Stomach (tissue), 19 donors: ENCODE measurements at places on chromosomes 7 and 10. TPM values are rescaled to one million over a fixed set of nuclear protein-coding genes. Genes with fewer than 3 reads are reported as not detected.

DNA sequence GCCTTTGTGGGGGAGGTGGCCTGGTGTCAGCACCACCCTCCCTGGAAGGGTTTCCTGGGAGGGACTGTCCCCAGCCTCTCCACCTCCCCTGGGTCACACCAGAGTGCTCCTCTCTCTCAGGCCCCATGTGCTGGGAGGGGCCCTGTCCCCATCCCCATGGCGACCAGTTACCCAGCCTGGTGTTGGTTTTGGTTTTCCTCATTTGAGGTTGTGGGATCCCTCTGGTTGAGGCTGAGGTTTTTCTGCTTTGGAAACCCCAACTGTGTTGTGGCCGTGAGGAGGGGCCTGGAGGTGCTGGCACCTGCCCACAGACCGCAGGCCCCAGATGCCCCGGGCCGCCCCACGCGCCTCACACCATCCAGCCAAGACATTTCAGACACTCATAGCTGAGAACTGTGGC, 106.3 kb downstream of the GRK5 start:
- DNase-seq, result no peak
- H3K4me3 ChIP-seq, result no peak overlapping the region
- no peaks in the 10 kb centered on the region for H3K27me3 ChIP-seq
- H3K27ac ChIP-seq, result peak overlapping the region; percentile 77
- peaks cover 62% of the 10 kb centered on the region for H3K4me1 ChIP-seq

PRSS37 gene
- polyA plus RNA-seq, result not detected

DNA sequence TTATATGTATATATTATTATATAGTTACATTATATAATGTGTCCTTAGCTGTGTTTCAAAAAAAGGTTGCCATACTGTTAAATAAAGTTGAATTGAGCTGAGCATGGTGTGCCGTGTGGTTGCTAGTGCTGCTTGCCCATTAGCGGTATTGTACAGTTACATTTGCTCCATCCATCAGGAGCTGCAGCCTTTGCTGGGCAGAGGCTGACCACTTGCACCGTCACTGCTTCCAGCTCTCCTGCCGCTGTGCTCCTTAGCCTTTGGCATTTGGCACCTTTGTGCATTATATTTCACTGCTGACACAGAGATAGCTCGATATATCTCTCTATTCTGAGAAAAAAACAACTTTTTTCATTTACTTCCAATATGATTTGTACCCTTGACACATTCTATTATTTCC, 372.2 kb downstream of the PHTF2 start:
- H3K4me1 ChIP-seq, result peaks cover 5% of the 10 kb centered on the region
- H3K4me3 ChIP-seq, result no peak overlapping the region
- DNase-seq, result no peak
- no peaks in the 10 kb centered on the region for H3K36me3 ChIP-seq

DNA sequence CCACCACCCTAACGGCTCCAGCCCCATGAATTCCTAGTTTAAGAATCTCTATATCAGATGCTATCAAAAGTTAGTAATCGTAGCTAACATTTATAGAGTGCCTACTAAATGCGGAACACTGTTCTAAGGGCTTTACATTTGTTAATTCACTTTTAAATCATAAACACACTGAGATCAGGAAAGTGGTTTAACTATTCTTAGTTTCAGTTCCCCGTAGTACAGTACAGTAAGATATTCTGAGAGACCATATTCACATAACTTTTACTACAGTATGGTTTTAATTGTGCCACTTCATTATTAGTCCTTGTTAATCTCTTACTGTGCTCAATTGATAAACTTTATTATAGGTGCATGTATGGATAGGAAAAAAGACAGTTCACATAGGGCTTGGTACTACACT, 22.5 kb downstream of the SYPL1 start:
- DNase-seq, result no peak
- H3K27me3 ChIP-seq, result no peaks in the 10 kb centered on the region
- no peaks in the 10 kb centered on the region for H3K4me1 ChIP-seq

GRCh38 chr10:63751836-63752235, 230.6 kb downstream of the REEP3 start:
- no peaks in the 10 kb centered on the region for H3K4me1 ChIP-seq
- peak; percentile 23 for DNase-seq
- no peak overlapping the region for H3K4me3 ChIP-seq

GRCh38 chr7:136640977-136641376, 227.5 kb upstream of the CHRM2 start:
- H3K4me1 ChIP-seq, result no peaks in the 10 kb centered on the region
- H3K27me3 ChIP-seq, result no peaks in the 10 kb centered on the region
- H3K4me3 ChIP-seq, result no peak overlapping the region
- no peak overlapping the region for H3K27ac ChIP-seq

GRCh38 chr10:43055217-43055616, 21.7 kb upstream of the RET start:
- H3K27me3 ChIP-seq, result no peaks in the 10 kb centered on the region
- no peaks in the 10 kb centered on the region for H3K36me3 ChIP-seq
- no peak overlapping the region for H3K27ac ChIP-seq

MRLN gene
- polyA plus RNA-seq, result not detected

GRCh38 chr10:73910401-73910763, 550 bp upstream of the PLAU start:
- H3K4me1 ChIP-seq, result peaks cover 72% of the 10 kb centered on the region
- peak; percentile 33 for DNase-seq
- peaks cover 31% of the 10 kb centered on the region for H3K27me3 ChIP-seq
- H3K27ac ChIP-seq, result peak overlapping the region; percentile 81
- H3K36me3 ChIP-seq, result peaks cover 9% of the 10 kb centered on the region

ITIH5 gene
- polyA plus RNA-seq, result 6.4 TPM

- peaks cover 15% of the 10 kb centered on the region for H3K4me1 ChIP-seq
- H3K27ac ChIP-seq, result peak overlapping the region; percentile 52
- no peaks in the 10 kb centered on the region for H3K36me3 ChIP-seq
- DNase-seq, result no peak
- H3K4me3 ChIP-seq, result no peak overlapping the region
- H3K27me3 ChIP-seq, result no peaks in the 10 kb centered on the region
Measured at GRCh38 chr10:73937333-73938043, 26.6 kb downstream of the PLAU start.

GRCh38 chr10:78861529-78862327, 207.0 kb upstream of the ZMIZ1 start:
- no peak overlapping the region for H3K4me3 ChIP-seq
- H3K36me3 ChIP-seq, result no peaks in the 10 kb centered on the region
- DNase-seq, result no peak
- H3K4me1 ChIP-seq, result peaks cover 10% of the 10 kb centered on the region
- H3K27ac ChIP-seq, result no peak overlapping the region

GRCh38 chr7:157646551-157646950, 309.7 kb downstream of the DNAJB6 start:
- H3K4me1 ChIP-seq, result no peaks in the 10 kb centered on the region
- no peaks in the 10 kb centered on the region for H3K36me3 ChIP-seq
- no peak overlapping the region for H3K27ac ChIP-seq
- DNase-seq, result no peak
- no peak overlapping the region for H3K4me3 ChIP-seq
- H3K27me3 ChIP-seq, result no peaks in the 10 kb centered on the region

DNA sequence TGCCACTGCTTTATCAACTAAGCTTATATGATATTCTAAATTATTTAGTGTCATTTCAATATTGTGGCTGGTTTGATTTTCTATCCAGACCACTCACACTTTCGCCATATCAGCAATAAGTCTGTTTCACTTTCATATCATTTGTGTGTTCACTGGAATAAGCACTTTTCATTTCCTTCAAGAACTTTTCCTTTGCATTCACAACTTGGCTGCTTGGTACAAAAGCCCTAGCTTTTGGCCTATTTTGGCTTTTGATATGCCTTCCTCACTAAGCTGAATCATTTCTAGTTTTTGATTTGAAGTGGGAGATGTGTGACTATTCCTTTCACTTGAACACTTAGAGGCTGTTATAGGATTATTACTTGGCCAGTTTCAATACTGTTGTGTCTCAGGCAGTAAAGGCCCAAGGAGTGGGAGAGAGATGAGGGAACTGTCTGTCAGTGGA, 120.9 kb upstream of the NAMPT start:
- no peak overlapping the region for H3K27ac ChIP-seq
- H3K36me3 ChIP-seq, result no peaks in the 10 kb centered on the region
- no peak for DNase-seq
- H3K4me1 ChIP-seq, result no peaks in the 10 kb centered on the region
- H3K4me3 ChIP-seq, result no peak overlapping the region

SYT15 gene
- polyA plus RNA-seq, result 0.92 TPM

- DNase-seq, result no peak
- no peaks in the 10 kb centered on the region for H3K36me3 ChIP-seq
- no peak overlapping the region for H3K4me3 ChIP-seq
- H3K4me1 ChIP-seq, result peaks cover 61% of the 10 kb centered on the region
Measured at GRCh38 chr7:100122568-100122967, 3.1 kb downstream of the CNPY4 start.

DGKI gene
- 0.19 TPM for polyA plus RNA-seq

- H3K4me3 ChIP-seq, result no peak overlapping the region
- H3K27ac ChIP-seq, result peak overlapping the region; percentile 56
- no peak for DNase-seq
- H3K36me3 ChIP-seq, result no peaks in the 10 kb centered on the region
- no peaks in the 10 kb centered on the region for H3K27me3 ChIP-seq
- H3K4me1 ChIP-seq, result peaks cover 26% of the 10 kb centered on the region
Measured at GRCh38 chr7:143279186-143280098, 5.3 kb upstream of the TMEM139 start.

DNA sequence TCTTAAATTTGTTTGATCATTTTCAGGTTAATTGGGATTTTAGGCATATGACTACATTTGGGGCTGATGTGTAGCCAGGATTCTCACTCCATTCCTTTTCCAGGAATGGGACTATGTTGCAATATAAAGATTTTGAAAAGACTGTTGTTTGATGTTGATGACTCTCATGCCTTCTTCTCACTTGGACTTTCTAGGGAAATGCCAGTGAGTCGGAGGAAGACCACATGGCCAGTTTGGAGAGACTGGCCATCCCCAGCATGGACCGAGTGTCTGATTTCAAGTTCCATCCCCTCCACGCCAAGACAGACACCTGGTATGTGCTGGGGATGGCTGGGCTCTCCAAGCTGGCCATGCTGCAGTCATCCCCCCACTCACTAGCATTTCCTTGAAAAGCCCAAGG, 5.5 kb downstream of the IGFBP3 start:
- peaks cover 6% of the 10 kb centered on the region for H3K4me1 ChIP-seq
- H3K36me3 ChIP-seq, result peaks cover 16% of the 10 kb centered on the region
- H3K27ac ChIP-seq, result no peak overlapping the region
- DNase-seq, result no peak
- no peak overlapping the region for H3K4me3 ChIP-seq
- no peaks in the 10 kb centered on the region for H3K27me3 ChIP-seq

CYP26A1 gene
- not detected for polyA plus RNA-seq

DNA sequence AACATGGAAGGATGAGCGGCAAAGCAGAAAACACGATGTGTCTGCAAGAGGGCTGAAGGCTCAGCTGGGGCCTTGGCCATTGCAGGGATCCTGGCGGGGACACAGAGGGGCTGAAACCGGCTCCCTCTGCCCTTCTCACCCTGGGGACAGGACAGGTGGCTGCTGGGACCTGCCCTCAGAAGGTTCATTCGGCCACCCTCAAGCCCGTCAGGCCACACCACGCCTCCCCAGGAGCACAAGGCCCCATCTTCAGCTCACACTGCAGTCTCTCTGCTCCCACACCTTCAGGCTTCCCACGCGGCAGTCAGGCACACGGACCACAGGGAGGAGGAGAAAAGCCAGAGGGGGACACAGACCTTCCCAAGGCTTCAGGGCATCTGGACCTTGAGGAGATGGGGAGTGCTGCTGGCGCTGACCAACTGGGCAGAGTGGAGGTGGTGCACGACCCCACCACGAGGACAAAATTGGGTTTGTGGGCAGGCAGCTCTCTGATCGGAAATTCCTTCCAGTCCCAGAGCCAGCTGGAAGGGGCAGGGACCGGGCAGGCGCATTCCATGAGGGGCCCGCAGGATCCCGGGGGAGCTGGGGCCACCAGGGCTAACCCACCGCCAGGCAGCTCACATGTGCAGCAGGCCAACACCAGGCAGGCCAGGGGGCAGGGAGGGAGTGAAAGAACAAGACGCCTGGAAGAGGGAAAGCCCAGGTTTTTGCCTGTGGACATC, 104.0 kb downstream of the MAD1L1 start:
- no peak overlapping the region for H3K4me3 ChIP-seq
- H3K27me3 ChIP-seq, result no peaks in the 10 kb centered on the region
- H3K36me3 ChIP-seq, result peaks cover 45% of the 10 kb centered on the region
- no peak for DNase-seq

H2BK1 gene
- polyA plus RNA-seq, result not detected

DNA sequence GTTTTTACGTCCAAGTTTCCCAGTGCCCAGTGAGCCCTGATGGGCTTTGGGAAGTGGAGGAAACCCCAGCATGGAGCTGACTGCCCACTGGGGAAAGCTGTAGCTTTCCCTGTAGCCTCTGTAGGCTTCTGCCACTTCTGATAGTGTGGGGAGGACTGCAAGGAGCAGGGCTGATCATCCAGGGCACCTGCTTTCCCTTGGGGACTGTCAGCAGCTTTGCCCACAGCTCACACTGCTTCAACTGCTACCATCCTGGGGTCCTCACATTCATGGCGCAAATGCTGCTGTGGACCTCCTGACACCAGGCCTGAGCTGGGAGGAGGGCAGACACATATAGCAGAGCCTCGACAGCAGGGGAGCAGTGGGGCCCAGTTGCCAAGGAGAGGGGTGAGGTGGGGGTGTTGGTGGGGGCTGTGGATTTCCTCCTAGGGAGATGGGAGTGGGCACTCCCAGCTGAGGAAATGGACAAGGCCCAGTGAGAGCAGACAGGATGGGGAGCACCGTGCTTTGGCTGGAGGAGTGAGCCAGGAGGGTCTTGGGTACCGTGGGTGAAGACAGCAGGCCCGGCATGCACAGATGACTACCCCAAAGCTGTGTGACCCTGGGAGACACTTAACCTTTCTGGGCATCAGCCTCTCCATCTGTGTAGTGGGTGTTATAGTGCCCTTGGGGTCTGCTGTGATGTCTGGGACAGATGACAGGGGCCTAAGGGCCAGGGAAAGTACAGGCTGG, 16.2 kb downstream of the RAMP3 start:
- no peaks in the 10 kb centered on the region for H3K36me3 ChIP-seq
- no peaks in the 10 kb centered on the region for H3K4me1 ChIP-seq
- H3K27me3 ChIP-seq, result peaks cover 19% of the 10 kb centered on the region
- DNase-seq, result no peak

PTN gene
- polyA plus RNA-seq, result 3.8 TPM

GRCh38 chr10:22420787-22421517, 75.7 kb downstream of the SPAG6 start:
- no peaks in the 10 kb centered on the region for H3K4me1 ChIP-seq
- DNase-seq, result no peak
- H3K27ac ChIP-seq, result no peak overlapping the region
- H3K27me3 ChIP-seq, result no peaks in the 10 kb centered on the region
- no peak overlapping the region for H3K4me3 ChIP-seq

DNA sequence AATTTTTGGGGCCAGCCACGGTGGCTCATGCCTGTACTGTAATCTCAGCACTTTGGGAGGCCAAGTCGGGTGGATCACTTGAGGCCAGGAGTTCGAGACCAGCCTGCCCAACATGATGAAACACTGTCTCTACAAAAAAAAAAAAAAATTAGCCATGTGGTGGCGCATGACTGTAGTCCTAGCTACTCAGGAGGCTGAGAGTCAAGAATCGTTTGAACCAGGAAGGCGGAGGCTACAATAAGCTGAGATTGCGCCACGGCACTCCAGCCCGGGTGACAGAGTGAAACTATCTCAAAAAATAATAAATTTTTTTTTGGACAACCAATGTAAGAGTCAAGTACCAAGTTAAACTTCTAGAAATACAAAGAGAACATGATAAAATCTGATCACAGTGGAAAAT, 164.6 kb downstream of the AVL9 start:
- H3K27me3 ChIP-seq, result no peaks in the 10 kb centered on the region
- H3K36me3 ChIP-seq, result no peaks in the 10 kb centered on the region
- no peak overlapping the region for H3K27ac ChIP-seq
- no peaks in the 10 kb centered on the region for H3K4me1 ChIP-seq
